ENCODE measurements at places on chromosomes 2 and 18. TPM values are rescaled to one million over a fixed set of nuclear protein-coding genes. Genes with fewer than 3 reads are reported as not detected.

Gene IL1F10
- total RNA-seq, result not detected

Gene ADAM23
- total RNA-seq, result 1.3 TPM

Gene WIPF1
- 161 TPM for total RNA-seq

Gene HOXD13
- total RNA-seq, result not detected

Gene SPR
- 7.3 TPM for total RNA-seq

Gene DSG1
- total RNA-seq, result not detected

Gene GKN1
- not detected for total RNA-seq

Gene STPG4
- total RNA-seq, result 0.14 TPM

Gene CYP26B1
- total RNA-seq, result not detected

Gene CFAP65
- not detected for total RNA-seq

Gene ALKAL2
- not detected for total RNA-seq

Gene LPIN1
- total RNA-seq, result 42.9 TPM

Gene PLEKHH2
- total RNA-seq, result 2.2 TPM

Gene ATP5MC3
- 386 TPM for total RNA-seq

Gene AGXT
- not detected for total RNA-seq

Gene TMEM163
- total RNA-seq, result 0.11 TPM

Gene TMEFF2
- total RNA-seq, result not detected

Gene CHRNG
- total RNA-seq, result not detected

Gene CAPN14
- total RNA-seq, result 0.64 TPM

Gene APLF
- 2.5 TPM for total RNA-seq

Gene LIMS4
- 0.16 TPM for total RNA-seq

Gene EVX2
- total RNA-seq, result not detected

Gene HOXD11
- total RNA-seq, result not detected

Gene ITGA4
- total RNA-seq, result 33.6 TPM

All from activated CD4-positive, alpha-beta T cell treated with anti-CD3 and anti-CD28 coated beads for 36 hours (primary cell).